ENCODE measurements at places on chromosomes 4 and X.

DNA sequence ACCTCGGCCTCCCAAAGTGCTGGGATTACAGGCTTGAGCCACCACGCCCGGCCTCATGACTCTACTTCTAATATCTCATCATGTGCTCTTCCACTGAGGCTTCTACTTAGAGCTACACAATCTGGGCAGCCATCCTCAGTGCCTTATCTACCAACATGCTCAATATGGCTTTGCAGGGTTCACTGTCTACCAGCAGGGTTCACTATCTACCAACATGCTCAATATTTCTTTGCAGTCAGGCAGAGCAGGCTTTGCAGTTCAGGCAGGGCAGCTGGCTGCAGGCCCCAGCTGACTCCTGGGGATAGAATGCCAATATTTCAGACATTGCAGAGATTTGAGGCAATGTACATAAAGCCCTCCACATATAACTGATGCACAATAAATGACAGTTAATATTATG, 47.5 kb downstream of the PKD2 start:
- DNase-seq, result peak; percentile 1

DNA sequence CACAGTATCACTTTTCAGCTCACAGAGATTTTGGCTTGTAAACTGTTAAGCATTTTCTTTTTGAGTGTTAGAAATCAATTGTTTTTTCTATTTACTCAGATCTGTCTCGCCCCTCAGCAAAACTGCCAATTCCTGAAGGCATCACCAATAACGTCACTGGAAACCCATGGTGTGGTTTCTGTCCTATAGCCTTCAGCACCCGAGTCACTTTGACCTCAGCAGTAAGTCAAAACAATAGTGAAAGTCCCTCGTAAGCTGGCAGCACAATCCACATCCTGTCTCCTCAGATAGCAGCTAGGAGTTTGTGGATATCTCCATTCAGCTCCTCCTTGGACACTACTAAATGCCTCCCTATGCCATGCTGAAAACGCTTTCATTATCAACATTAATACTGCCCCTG, 1787.4 kb upstream of the ADGRL3 start:
- DNase-seq, result no peak

DNA sequence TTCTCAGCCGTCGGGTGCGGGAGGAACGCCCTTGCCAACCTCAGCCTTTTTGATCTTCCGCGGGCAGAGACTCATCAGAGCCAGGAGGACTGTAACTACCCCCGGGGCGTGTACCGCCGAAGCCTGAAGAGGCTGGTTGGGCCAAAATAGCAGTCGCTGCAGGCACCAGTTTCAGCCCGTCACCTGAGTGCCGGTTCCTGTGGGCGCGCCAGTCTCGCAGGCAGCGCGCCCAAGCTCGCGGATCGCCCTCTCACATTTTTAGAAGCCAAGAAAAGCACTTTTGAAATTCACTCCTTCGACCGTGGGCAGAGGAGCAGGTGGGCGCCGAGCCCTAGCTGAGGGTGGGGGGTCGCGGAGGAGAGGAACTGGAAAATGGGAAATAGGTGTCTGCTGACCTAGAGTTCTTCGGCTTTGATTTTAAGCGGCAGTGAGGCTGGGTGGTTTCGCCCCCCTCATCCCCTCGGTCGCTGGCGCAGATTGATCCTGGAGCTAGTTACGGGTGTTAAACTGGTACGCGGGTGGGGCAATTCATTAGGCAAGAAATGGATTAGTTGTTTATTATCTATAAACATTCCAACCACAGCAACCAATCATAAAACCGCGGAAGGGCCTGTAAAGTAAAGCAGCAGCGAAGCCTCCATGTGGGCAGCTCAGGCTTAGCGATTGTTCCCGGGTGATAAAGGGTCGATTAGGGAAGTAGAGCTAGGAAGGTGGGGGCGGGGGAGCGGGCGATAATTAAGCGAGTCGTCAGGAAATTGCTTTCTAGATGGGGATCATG, 69.2 kb downstream of the FBXO8 start:
- no peak for DNase-seq

DNA sequence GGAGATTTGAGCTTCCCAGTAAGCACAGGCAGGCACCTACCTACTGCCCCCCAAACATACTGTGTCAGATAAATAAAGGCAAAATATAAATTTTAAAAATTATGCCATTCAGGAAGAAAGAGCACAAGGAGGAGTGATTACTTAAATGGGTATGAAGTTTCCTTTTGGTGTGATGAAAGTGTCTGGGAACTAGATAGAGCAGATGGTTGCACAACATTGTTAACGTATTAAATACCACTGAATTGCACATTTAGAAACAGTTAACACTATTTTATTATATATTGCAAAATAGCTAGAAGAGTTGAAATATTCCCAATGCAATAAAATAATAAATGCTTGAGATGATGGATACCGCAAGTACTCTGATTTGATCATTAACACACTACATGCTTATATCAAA, 374.7 kb upstream of the FGF13 start:
- no peak for DNase-seq

DNA sequence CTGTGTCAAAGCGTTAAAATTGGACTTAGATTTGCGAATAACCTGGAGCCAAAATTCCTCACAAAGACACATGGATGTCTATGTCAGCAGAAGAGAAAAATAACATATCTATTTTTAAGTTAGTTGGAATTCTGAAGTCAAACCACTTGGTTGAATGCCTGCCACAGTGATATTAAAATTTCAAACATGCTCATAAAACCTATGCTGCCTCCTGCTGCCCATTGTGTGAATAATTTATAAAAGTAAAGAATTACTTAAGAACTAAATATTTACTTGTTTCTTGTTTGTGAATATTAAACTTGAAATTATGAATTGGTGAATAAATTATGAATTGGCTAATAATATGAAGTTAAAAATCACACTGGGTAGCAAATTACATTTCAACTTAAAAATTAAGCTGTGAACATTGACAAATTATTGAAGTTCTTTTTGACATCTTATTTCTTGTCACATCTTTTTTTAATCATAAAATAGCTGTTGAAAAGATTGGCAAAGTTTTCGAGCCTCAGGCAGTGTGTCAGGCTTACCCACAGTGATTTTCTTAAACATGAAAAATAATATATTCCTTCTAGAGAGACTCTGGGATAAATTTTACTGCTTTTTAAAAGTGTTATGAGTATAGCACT, 35.4 kb downstream of the FABP2 start:
- DNase-seq, result no peak

- DNase-seq, result no peak
Measured at GRCh38 chr4:123547216-123548165, 150.9 kb downstream of the SPRY1 start.

GRCh38 chr4:87559090-87559837, 30.1 kb upstream of the SPARCL1 start:
- DNase-seq, result peak; percentile 70

- no peak for DNase-seq
Measured at GRCh38 chr4:140069066-140069465, 84.9 kb downstream of the MAML3 start.

DNA sequence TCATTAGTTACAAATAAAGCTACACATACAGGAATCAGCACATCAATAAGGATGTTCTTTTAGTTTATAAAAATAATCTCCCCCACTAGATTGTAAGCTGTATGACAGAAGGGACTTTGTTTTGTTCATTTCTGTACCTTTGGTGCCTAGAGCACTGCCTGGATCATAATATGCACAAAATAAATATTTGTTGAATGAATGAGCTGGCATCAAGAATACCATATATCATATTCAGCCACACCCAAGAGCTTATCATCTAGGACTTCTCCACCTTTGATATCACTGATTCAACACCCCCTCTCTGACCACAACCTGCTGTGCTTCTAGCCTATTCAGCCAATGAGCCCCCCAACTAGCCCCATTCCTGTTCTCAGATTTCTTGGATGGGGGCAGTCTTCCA, 10.6 kb downstream of the SYTL4 start:
- DNase-seq, result peak; percentile 20

DNA sequence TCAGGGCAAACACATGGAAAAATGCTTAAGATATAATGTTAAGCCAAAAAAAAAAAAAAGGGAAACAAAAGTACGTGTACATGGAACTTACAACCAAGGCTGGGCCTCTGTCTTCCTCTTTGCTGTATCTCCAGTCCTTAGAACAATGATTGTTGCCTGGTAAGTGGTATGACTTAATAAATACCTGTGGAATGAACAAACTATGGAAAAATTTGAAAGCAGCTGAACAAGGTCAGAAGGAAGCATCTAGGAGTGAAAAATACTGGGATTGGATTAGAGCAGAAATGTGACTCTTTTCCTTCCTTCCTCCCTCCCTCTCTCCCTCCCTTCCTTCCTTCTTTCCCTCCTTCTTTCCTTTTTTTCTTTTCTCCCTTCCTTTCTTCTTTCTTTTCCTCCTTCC, 54.2 kb upstream of the SMIM10 start:
- DNase-seq, result no peak

- no peak for DNase-seq
Measured at GRCh38 chrX:63275127-63275526, 76.0 kb downstream of the SPIN4 start.

- no peak for DNase-seq
Measured at GRCh38 chrX:37879692-37880091, 32.3 kb upstream of the DYNLT3 start.

DNA sequence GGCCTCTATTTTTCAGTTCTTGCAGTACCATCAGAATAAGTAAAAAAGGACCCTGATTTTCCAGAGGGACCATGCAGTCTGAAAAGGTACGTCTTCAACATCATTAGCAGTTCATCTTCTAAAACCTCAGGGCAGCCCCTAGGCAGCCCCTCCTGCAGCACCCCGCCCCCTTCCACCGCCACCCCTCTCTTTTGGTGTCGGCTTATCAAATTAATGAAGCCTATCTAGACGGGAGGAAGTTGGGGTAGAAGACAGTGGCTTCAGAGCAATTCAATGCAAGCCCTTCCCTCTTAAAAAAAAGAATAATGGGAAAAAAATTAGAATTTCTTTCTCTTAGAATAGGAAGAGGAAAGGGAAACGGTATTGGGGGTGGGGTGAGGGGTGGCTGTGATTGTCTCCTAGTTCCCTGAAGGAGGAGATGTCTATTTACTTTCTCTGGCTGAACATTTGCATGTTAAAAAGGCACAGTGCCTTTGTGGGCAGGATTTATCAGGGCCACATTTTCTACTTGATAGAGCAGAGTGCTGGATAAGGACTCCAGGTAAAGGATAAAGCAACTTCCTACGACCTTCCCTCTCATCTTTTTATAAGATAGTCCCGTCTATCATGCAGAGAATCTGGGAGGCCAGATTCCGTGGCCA, 159.4 kb downstream of the MGST2 start:
- DNase-seq, result peak; percentile 64

DNA sequence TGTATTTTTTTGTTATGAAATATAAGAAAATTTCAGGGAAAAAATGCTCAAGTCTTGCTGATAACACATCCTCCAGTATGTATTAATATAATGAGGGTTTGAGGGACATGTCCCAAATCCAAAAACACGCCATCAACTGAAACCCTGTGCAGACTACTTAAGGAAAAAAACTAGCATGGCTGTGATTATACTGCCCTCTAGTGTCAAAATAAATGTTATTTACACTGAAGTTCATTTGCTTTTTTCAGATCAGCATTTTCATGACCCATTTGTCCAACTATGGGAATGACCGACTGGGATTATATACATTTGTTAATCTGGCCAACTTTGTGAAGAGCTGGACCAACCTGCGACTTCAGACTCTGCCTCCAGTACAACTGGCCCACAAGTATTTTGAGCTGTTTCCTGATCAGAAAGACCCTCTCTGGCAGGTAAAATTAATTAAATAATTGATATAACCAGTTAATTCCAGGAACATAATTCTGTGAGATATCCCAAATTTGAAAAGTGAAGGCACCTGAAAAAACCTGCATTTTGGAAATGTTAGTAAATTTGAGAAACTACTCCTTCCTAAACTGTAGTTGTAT, 128.5 kb downstream of the PRSS12 start:
- peak; percentile 45 for DNase-seq

DNA sequence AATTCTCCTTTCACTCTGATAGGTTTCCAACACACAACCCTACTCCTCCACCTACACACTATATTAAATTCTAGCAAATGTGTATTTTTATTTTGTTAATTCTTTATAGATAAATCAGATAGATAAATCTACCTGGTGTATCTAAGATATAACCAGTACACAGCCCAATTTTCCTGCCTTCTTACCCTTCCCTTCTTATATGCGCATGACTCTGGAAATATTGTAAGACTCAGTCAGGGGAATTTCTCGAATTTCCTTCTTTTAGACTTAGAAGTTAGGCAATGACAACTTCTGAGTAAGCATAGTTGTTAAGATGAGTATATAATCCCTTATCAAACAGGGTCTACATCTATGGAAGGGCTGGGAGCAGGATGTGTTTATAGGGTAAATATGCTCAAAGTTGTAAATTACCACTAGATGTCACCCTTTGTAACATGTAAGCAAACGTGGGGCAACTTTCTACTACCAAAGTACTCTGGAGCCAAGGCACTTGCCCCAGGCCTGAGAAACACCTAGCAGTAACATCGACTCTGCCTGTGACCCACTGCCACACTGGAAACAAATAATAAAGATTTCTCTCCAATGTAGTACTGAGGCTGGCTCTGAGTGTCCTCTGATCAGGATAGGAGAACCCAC, 444.7 kb downstream of the IQCM start:
- peak; percentile 12 for DNase-seq

DNA sequence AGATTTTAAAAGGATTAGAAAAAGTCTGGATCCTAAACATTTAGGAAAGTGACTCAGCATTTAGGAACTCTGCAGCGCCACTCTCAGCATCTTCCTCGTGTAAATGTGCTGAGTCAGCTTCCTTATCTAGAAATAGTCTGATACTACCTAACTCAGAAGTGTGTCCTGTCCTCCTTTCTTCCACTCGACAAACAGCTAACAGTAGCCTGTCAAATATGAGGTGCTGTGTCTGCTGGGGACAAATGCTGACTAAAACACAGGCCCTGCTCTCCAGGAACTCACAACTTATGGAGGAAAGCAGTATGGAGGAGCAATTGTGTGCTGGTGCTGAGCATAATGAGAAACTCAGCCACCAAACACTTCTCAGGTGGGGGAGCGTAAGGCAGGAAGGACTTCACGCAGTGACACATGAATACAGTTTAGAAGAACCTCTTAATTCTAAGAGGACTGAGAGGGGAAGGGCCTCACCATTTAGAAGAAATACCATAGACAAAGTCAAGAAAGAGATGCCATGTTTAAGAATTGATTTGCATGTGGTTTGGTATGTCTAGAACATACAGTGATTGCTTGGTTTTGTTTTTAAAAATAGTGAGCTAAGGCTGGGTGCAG, 125.3 kb downstream of the SOWAHB start:
- DNase-seq, result no peak

GRCh38 chr4:4428966-4429875, 42.3 kb downstream of the NSG1 start:
- no peak for DNase-seq

Measured in NCI-H1092 treated with DMSO at 0.1 percent for 48 hours (cell line).